DMS 273 treated with DMSO at 0.1 percent for 48 hours (cell line): ENCODE measurements at places on chromosomes 2 and 18.

DNA sequence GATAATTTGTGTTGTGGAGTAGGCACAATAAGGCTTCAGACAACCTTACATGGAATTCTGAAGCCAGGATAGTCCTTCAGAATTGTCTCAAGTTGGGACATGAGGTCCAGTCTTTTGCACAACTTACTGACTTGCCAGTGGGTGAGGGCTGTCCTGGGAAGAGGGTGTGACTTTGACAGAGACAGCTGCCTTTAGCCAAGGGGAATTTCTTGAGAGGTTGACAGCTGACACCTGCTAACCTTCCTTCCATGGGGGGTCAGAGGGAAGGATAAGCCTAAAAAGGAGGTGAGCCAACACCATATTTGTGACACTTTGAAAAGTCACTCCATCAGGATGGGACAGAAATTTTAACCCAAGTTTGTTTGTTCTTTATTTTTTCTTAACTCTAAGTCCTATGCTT, 907.8 kb upstream of the CRIM1 start:
- DNase-seq, result no peak

DNA sequence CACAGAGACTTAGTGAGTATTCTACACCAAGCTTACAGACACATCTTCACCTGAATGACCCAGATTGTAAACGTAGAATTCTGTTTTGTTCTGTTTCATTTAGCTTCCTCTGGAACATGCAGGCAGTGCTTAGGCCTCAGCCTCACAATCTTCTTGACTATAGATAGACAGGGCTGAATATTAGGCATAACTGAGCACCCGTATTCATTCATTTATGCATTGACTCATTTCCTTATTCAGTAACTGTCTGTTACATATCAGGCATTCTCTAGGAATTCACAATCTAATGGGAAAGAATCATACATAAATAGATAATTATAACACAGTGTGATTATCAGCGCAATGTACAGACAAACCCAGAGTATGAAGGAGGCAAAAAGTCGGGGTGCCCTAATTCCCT, 124.9 kb upstream of the ETAA1 start:
- DNase-seq, result no peak

GRCh38 chr18:33755391-33755790, 177.4 kb downstream of the ASXL3 start:
- no peak for DNase-seq

DNA sequence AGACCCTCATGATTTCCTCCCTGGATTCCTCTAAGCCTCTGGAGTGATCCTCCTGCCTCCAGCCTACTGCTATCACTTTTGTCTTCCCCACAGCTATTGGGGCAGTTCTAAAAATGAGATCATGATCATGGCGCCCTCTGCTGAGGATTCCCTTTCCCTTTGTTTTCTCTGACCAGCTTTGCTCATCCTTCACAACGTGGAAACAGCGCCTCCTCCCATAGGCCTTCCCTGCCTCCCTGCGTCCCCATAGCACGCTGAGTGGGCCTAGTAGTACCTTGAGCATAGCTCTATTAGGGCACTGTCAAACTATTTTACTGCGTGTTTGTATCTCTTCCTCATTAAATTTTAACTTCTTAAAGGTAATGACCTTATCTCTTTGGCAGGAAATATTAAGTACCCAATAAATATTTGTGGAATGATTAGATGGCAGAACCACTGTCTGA, 207.0 kb upstream of the FANCL start:
- no peak for DNase-seq

DNA sequence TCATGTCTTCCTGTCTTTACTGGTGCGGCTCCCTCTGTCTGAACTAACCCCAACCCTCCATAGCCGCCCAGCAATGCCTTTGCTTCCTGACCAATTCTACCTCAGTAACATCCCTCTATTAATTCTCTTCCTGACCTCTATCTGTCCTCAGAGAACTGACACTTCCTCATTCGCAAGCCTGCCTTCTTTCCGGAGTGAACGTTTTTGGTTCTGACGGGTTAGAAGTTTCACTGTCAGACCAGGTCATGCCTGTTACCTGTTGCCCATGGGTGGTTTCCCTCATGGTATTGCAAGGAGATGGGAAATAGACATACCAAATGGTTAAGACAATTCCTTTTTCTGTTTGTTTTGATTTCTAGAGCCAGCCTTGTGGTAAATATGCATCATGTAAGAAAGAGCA, 453.4 kb upstream of the SLC14A2 start:
- DNase-seq, result no peak

DNA sequence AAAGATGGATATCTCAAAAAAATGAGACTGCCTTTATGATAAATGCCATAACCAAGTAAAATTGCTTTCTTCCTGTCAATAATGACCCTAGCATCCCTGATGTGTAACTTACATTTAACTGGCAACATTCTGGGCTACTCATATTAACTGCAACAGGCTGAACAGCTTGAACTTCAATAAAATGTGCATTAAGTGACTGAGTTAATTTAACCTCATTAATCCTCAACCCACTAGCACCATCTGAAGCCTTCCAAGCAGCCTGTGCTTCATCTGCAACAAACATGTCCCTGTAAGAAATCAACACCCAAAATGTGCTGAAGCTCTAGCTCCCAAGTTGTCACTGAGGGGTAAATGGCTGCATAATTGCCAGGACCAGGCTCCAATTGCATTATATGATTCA, 296.2 kb upstream of the ZC3H15 start:
- DNase-seq, result no peak

GRCh38 chr2:112843836-112844235, 7.3 kb upstream of the IL1B start:
- DNase-seq, result no peak

GRCh38 chr2:18413676-18414396, 146.6 kb downstream of the RDH14 start:
- DNase-seq, result no peak

- no peak for DNase-seq
Observed at GRCh38 chr2:26649322-26649721, 8.2 kb upstream of the CIB4 start.

- DNase-seq, result no peak
Observed at GRCh38 chr2:120379916-120380893, 34.3 kb downstream of the INHBB start.

DNA sequence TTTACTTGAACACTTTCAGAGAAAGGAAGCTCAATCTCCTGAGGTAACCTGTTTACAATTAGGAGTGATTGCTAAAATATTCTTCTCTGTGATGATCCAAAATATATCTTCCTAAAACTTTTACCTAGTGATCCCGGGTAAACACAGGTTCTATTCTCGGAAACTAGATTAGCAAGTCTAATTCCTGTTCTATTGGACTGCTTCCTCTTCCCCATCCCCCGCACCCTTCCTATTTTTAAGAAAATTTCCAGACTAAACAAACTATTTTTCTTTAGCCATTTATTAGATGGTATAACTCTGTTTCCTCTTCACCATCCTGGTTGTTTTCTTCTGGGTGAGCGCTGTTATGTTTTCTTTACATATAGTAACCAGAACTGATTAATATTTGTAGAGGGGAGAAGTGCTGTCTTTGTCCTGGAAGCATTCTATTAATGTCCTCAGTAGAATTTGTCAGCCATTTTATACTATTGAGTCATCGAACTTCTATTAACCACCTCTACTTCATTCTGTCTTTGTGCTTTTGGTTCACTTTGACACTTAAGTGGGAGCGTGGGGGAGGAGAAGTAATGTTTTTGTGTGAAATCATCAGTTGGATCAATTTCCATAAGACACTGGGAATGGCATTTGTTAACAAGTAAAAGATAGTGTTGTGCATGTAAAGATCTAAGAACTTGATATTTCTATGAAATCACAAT, 31.8 kb downstream of the CREB1 start:
- no peak for DNase-seq

DNA sequence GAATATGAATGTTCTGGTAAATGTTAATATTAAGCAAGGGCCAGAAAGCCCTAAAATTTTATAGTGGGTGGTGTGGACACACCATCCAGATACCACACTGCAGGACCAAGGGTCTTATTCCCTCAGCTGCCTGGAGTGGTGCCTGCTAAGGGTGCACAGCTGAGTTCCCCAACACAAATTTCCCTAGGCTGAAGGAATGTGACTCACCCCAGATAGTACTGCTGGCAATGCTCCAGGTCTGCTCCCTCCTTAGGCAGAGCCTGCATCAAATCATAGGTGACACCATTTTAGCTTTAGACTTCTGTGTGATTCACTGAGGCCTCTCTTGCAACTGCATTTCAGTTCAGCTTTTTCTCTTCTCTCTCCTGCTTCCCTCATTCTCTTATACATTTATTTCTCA, 321.1 kb downstream of the SATB2 start:
- DNase-seq, result no peak

- DNase-seq, result no peak
Observed at GRCh38 chr2:158497486-158497885, 40.7 kb downstream of the PKP4 start.

DNA sequence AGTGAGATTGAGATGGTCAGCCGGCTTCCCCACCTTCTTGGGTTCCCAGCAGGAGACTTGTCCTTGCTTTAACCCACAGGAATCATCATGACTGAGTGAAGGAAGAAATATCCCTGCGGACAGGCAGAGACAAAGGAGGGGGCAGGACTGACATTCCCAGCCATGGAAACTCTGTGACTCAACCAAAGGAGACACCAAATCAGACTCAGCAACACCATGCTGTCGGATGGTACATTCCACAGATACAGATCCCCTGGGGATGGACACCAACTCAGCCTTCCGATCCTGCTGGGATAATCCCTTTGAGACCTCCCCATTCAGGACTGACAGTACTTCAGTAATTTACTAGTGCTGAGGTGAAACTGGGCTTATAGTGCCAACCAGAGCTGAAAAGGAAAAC, 518.3 kb downstream of the XIRP2 start:
- no peak for DNase-seq

GRCh38 chr2:240376739-240377138, 58.7 kb upstream of the GPC1 start:
- DNase-seq, result no peak

DNA sequence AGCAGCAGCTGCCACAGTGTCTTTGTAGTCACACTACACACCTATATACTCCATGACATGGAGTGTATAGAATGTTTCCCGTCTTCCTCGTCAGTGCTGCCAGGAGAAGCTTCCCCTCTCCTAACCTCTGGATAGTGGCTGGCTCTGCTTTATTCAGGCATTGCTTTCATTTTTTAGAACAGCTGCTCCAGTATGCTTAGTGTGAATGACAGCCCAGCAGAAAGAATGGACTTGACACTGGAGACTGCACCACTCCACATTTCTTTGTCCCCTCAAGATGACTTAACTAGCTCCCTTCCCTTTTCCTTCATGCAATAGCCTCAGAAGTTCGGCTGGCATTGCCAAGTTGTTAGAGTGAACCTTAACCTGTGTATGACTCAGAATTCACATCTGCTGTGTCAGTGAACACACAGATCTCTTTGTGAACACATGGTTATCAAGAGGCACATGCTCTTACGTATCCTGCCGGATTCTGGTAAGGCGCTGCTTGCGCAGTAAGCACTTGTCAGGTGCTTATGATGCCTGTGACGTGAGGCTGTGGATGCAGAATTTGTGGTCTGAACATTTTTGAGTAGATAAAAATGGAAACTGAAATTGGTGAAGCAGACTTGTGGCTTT, 73.9 kb downstream of the NEDD4L start:
- peak; percentile 44 for DNase-seq

- no peak for DNase-seq
Observed at GRCh38 chr2:127347734-127348392, 39.9 kb downstream of the MAP3K2 start.

- DNase-seq, result no peak
Observed at GRCh38 chr2:104312684-104313083, 541.2 kb upstream of the POU3F3 start.
